ENCODE measurements at places on chromosomes 1 and 21.
A peak's percentile ranks its signal among the peaks of the same experiment; 100 is the strongest.

DNA sequence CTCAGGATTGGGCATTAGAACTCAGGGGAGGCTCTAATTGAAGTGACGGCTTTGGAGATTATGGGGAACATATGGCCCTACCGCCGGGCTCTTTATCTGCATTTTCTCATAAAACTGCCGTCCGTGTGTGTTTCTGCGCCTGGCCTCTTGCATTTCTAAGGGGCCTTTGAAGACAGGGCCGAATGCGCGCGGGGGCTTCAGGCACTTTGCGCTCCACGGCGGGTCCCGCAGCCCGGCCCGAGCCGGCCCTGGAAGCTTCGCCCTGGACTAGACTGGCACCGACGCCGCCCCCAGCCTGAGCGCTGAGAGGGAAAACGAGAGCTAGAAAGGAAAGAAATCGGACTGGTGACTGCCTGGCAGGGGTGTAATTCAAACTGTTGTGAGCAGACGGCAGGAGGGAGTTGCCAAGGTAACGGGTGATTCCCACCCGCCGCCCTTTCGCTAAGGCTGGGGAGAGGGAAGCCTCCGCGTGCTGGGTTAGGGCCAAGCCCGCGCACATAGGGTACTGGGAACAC is 120.7 kb downstream of the LMX1A start:
- DNase-seq = no peak

DNA sequence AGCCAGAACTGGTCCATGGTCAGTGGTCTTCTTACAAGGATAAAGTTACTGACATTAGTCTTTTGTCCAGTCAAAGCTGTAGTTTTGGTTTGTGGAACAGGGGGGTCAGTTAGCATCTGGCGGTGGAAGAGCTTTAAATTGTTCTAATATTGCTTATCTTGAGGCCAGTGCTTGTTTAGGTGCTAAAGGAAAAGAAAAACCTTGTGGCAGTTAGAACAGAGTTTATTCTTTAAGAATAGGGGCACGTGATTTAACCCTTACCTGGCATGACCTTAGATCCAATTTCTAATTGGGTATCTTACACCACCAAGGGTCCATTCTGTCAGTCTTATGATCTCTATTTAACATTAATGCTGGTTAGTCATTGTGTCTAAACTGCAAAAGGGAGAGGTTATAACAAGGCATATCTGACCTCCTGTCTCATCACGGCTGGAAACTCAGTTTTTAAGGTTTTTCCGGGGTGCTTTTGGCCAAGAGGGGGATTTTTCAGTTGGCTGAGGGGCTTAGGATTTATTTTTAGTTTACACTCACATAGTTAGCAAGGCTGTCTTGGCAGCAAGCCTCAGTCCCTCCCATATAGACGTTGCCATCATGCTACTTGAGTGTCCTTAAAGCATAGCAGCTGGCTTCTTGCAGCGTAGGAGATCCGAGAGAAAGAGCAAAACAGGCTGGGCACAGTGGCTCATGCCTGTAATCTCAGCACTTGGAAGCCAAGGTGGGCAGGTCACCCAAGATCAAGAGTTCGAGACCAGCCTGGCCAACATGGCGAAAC is 60.1 kb upstream of the FAM89A start:
- no peak for DNase-seq

DNA sequence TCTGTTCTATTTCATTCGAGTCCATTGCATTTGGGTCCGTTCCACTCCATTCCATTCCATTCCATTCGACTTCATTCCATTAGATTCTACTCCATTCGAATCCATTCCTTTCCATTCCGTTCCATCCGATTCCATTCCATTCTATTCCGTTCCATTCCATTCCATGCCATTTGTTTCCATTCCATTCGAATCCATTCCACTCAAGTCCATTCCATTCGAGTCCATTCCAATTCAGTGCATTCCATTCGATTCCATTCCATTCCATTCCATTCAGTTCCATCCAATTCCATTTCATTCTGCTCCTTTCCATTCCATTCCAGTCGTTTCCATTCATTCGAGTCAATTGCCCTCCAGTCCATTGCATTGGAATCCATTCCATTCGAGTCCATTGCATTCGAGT is 2603.7 kb upstream of the TPTE start:
- no peak for DNase-seq

GRCh38 chr1:31585736-31586365 is 9.5 kb downstream of the TINAGL1 start:
- DNase-seq = no peak

GRCh38 chr1:53410100-53410541 is 49.1 kb upstream of the DMRTB1 start:
- no peak for DNase-seq

DNA sequence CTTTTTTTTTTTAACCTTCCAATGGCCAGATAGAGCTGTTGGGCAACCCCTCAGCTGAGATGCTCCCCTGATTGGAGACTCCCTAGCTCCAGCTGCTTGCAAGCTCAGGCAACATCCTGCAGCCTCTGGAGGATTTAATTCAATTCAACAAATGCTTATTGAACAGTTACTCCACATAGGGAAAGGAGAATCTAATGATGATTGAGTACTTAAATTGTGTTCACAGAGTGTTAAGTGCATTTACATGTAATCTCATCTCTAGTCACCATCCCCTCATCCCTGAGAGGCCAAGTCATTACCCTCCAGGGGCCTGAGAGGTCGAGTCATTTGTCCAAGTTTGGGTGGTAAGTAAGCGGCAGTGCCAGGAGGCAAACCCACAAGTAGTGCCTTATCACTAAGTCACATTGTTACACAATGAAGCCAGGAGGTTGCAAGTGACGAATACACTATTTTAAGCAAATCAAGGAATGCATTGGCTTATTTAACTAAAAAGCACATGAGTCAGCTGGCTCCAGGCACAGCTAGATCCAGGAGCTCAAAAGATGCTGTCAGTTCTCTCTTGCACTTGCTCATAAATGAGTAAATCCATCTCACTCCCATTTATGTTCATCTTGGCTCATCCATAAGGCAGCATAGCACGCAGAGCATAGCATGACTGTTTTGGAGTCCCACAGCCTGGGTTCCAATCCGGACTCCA is 64.3 kb downstream of the OPTC start:
- DNase-seq = peak; percentile 79

All from MV-4-11 (cell line).